ENCODE measurements at places on chromosomes 16 and 17. TPM values are rescaled to one million over a fixed set of nuclear protein-coding genes. Genes with fewer than 3 reads are reported as not detected.

Gene PRAC2
- total RNA-seq = not detected

Gene KRTAP9-4
- total RNA-seq = not detected

Gene KLHL10
- 0.29 TPM for total RNA-seq

Gene KIF19
- not detected for total RNA-seq

Gene CIITA
- total RNA-seq = 0.33 TPM

Gene KRT15
- 2.9 TPM for total RNA-seq

Gene TOB1
- 24.6 TPM for total RNA-seq

Gene MYH1
- not detected for total RNA-seq

Gene TBC1D3C
- total RNA-seq = not detected

Gene SNN
- 20.1 TPM for total RNA-seq

Gene CHD9NB
- total RNA-seq = 1.2 TPM

Data from smooth muscle cell of trachea (primary cell).